Heart left ventricle (tissue), 16 donors: ENCODE measurements at places on chromosomes 2 and 18. TPM values are rescaled to one million over a fixed set of nuclear protein-coding genes. Genes with fewer than 3 reads are reported as not detected.

UGGT1 gene
- 5.8 TPM for polyA plus RNA-seq

DNA sequence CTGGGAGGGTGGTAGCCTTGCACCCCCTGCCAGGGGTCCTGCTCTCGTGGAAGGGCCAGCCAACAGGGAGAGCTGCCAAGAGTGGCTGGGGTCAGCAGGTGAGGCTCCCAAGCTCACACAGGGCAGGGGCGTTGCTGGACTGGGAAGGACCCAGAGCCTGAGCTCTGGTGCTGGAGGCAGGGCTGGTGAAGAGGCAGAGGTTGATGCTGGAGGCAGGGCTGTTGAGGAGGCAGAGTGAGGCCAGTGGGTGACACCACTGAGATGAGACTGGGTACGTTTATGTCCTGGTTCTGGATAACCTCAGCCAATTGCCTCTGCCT, 7.0 kb downstream of the ADRA2B start:
- no peak for DNase-seq

DNA sequence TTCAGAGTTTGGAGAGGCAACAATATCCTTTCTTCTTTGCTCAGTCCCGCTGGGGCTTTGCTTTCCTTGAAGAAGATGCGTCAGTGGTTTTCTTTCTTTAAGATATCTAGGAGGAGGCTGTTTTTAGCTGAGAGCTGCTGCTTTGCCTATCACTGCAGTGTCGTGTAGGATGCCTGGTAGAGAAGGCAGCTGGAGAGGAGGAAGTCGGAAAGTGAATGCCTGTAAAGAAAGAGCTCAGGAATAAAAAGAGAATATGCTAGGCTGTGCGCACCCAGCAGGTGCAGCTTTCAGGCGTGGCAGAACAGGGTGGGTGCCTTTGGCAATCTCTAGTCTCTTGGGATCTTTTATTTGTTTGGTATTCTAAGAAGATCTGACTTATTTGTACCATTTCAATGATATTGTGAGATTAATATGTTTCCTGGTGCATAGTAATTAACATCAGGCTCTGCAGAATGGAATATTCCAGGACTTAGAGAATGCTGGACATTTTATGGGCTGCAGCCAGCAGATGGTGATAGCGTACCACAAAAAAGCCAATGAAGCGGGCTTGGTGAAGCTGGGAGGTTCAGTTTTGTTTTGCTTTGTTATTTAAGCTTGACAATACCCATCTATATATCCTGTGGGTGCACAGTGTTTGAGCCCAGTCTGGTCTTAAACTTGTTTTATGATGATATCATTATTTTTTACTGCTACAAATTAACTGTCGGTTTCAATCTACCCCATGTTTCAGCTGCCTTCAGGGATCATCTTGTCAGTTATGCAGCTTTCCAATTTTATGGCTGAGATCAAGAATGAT, 34.9 kb downstream of the CAVIN2 start:
- DNase-seq = peak; percentile 47

- DNase-seq = no peak
Observed at GRCh38 chr2:111162718-111163331, 42.1 kb downstream of the BCL2L11 start.

MYL1 gene
- 0.08 TPM for polyA plus RNA-seq

GRCh38 chr2:71005271-71006202, 10.9 kb upstream of the TEX261 start:
- no peak for DNase-seq

- no peak for DNase-seq
Observed at GRCh38 chr2:168212167-168212566, 35.2 kb downstream of the STK39 start.

DNA sequence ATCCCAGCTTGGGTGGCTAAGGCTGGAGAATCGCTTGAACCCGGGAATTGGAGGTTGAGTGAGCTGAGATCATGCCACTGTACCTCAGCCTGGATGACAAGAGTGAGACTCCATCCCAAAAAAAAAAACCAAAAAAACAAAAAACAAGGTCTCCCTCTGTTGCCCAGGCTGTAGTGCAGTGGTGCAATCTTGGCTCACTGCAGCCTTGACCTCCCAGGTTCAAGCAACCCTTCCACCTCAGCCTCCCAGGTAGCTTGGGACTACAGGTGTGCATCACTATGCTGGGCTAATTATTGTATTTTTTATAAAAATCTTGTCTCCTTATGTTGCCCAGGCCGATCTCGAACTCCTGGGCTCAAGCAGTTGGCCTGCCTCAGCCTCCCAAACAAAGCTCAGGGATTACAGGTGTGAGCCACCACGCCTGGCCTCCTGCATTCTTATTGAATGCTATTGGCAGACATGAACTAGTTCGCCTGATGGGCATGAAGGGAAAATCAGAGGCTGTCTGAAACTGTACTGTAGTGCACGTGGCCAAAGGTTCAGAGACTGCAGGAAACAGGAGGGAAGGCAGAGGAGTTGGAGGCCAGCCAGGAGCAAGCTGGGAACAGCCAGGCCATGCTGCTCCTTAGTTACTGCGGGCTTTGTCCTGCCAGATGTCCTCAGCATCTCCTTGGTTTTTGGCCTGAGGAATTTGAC, 16.0 kb upstream of the ASXL2 start:
- DNase-seq = no peak

NYAP2 gene
- not detected for polyA plus RNA-seq

HSPE1 gene
- 184 TPM for polyA plus RNA-seq

DNA sequence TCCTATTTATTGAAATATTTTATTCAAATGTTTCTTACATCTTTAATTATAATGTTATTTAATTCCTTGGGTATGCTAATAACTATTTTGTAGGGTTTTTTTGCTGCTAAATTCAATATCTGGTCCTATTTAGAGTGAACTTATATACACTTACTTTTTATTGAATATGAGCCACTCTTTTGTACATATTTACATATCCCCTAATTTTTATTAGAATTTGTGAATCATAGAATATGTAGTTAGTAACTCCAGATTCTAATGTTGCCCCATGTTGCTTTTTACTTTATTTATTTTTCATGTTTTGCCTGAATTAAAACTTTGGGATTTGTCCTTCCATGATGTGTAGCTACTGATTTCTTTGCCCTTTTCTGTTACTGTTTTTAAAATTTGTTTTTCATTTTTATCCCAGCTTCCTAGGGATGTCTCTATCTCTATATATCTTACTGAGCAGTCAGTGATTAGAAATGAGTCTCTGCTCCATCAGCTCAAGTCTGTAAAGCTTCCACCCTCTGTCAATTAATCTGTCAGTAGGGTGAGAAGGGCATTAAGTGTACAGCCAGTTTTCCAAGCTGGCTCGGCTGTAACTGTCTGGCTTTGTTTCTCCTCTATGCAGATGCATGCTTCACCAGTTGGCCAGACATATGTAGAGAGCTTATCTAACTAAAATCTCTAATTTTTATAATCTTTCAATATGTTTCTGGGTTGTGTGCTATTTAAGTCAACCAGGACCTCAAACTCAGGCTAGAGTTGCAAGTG, 256.9 kb downstream of the CDH19 start:
- no peak for DNase-seq

DNA sequence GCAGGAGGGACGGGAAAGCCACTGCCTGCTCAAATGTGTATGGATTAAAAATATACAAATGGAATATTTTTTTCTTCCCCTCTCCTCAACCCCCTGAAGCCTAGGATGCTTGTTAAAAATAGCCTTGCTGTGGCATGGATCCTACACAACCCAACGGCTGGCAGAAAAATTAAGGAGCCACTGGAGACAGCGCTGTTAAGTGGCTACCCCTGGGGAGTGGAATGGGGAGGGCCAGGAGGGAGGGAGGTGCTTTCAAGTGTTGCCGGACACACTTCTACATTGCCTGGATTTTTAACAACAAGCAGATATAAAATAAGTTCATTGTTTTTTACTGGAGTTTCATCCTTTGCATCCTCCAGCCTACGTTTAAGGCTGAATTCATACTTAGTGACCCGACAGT, 66.6 kb downstream of the ZBTB7C start:
- DNase-seq = no peak

GRCh38 chr2:208948073-208948472, 475.8 kb upstream of the MAP2 start:
- DNase-seq = no peak

DNA sequence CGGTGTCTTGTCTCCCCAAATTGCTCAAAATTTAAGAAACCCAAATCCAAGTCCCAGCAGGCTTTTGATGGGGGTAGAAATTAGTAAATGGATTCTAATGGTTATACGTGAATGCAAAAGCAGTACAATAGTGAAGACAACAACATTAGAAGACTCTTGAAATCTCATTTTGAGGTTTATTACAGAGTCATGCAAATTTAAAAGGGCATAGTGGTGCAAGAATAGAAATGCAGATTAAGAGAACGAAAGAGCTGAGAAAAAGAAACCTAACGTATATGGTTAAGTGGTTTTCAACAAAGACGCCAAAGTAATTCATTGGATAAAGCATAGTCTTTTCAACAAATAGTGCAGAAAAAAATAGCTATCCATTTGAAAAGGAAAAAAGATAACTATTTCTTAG, 33.2 kb upstream of the CXXC1 start:
- no peak for DNase-seq

DNA sequence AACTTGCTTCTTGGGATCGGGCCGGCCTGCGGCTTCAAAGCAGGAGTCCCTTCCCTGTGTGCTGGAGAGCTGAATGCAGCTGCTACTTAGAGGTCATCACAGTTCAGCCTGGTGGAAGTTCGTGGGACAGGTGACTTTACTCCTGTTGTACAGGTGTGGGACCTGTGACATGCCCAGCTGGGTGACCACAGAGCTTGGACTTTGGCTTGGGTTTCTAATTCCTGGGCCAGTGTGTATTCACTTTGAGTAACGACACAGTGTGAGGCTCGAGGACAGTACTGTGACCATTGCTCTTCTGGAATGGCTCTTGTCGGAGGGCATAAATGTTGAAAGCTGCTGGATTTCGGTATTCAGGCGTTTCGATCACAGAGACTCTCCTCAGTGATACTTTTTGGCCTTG, 114.5 kb downstream of the STPG4 start:
- DNase-seq = no peak

GKN2 gene
- polyA plus RNA-seq = not detected
